Hypothalamus (tissue), 51 donors: ENCODE measurements at places on chromosomes 16 and 17.

GRCh38 chr17:33802349-33803198 is 452.5 kb upstream of the CCL2 start:
- no peak for DNase-seq

- peak; percentile 81 for DNase-seq
Observed at GRCh38 chr17:58577696-58578095, 63.3 kb upstream of the MTMR4 start.

DNA sequence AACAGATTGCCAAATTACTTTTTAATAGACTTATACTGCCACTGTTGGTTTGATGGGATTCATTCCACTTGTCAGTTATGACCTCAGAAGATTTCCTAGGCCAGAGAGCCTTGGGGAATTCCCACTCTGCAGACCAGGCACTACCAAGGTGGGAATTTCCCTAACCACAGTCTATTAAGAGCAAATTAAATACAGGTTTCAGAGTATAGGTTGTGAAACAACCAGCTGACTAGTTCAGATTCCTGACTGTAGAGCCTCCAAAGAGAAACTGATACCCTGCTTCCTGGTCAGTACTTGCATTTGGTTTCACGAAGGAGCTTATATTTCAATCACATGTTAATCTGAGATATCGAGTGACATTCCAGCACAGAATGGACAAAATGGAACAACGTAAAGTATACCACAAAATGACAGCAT is 186.5 kb downstream of the STX8 start:
- DNase-seq, result no peak

DNA sequence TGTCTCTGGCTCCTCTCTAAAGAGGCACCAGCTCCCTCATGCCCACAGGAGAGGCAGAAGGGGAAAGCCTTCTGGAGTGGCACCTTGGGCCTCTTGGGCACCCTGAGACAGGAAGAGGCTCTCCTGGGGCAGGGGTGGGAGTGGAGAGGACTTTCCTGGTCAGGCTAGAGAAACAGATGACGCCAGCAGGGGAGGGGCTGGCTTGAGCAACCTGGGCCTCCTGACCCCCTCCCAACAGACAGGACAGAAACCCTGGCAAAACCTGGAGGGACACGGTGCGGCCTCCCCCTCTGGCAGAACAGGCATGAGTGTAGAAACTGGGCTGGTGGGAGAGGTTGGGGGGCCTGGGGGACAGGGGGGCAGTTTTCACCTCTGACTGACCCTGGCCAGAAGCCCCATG is 6.1 kb downstream of the SMIM5 start:
- DNase-seq, result no peak

DNA sequence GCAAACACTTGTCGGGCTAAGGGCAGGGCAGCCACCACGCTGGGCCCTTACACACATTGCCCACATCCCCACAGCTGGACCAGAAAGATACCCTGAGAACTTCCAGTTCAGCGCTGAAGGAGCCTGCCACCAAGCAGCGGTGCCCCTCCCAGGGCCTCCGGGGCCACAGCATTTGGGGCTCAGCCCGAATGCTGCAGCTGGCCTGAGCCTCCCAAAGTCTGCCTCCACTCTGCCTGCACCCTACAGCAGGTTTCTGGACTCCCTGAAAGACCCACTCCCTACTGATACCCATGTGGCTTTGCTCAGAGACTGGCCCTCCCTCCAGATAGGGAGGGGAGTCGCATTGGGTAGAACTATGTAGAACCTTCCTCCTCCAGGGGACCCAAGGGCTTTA is 1.5 kb downstream of the MCRIP1 start:
- no peak for DNase-seq

DNA sequence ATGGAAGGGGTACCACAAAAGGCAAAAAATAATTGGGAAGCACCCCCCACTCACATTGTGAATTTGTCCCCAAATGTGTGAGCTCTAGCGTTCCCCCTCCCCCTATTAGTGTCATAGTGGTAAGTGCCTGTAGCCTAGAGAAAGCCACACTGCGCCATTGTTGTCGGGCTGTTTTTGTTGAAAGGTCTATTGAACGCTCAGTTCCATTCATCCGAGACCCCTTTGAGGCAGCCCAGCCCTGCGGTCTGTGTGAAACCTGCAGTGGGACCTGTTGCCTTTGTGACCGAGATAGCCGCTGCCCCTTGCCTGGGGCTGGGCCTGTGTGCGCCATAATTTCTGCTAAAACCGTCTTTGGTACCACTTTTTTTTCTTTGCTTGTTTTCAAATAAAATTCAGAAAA is 3.0 kb downstream of the JPT2 start:
- DNase-seq, result no peak

- no peak for DNase-seq
Observed at GRCh38 chr17:44314869-44315661, 6.7 kb downstream of the RUNDC3A start.

DNA sequence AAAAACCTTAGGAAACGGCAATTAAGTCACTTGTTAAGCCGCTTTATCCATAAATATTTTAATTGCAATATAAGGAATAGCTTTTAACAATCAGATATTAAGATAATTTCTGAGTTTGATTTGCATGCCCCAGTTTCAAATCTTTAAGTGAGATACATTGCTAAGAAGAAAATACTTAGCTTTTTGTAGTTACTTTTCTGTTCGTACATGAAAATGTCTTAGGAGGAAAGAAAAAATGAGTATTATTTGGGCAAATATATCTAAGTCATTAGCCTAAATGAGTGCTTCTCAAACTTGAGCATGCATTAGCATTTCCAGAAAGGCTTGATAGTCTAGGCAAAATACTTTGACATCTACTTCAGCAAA is 6.4 kb downstream of the ZNF207 start:
- DNase-seq, result no peak

- no peak for DNase-seq
Observed at GRCh38 chr16:4495766-4496165, 19.6 kb downstream of the HMOX2 start.

DNA sequence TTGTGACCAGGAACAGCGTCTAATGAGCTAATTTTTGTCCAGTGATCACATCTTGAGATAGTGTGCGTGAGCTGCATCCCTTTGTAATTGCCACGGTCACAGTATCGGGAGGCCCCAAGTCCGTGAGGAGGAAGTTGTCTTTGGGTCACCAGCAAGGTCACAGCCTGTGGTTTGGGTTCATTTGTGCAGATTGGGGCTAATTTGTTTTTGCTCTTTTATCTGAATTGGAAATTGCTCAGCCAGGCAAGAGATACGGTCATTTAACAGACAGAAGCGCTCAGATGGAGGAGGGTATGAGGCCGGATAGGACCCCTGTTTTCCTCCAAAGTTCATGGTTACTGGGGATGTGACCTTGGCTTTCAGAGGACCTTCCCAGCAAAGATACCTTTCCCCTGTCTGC is 174.1 kb downstream of the SNX29 start:
- DNase-seq, result no peak

DNA sequence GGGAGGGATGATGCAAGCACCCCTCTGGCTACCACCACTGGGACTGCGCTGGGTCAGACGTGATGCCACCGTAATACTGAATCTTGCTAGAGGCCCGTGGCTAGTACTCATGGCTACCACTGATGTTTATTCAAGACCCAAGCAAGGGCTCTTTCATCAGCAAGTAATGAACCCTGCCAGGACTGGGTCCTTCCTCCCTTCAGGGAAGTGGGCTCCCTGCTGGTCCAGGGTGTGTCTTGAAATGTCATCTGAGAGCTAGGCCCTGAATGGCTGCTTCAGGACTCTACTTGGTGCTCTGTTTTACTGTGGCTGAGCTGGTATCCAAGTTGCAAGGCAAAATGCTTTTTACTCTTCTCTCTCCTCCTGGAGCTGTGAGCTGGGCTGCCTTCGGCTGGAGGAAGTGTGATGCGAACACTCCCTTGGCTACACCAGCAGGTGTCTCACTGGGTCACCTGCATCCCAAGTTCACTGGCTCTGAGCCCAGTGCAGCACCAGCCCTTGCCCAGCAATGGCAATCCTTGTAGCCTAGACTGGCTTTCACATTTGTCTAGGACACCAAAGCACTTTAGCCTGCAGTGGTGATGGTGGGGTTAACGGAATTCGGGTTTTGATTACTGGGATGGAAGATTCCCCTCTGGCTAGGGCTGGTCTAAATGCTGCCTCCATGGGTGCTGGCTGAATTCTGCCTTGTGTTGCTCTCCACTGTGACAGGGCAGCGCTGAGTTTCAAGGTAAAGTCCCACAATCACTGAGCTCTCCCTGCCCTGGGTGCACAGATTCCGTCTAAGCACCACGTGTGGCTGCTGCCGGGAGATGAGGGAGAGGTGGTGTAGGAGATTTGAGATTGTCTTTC is 98.6 kb downstream of the USP22 start:
- DNase-seq, result no peak

- no peak for DNase-seq
Observed at GRCh38 chr16:73735954-73736353, 560.7 kb upstream of the PSMD7 start.

DNA sequence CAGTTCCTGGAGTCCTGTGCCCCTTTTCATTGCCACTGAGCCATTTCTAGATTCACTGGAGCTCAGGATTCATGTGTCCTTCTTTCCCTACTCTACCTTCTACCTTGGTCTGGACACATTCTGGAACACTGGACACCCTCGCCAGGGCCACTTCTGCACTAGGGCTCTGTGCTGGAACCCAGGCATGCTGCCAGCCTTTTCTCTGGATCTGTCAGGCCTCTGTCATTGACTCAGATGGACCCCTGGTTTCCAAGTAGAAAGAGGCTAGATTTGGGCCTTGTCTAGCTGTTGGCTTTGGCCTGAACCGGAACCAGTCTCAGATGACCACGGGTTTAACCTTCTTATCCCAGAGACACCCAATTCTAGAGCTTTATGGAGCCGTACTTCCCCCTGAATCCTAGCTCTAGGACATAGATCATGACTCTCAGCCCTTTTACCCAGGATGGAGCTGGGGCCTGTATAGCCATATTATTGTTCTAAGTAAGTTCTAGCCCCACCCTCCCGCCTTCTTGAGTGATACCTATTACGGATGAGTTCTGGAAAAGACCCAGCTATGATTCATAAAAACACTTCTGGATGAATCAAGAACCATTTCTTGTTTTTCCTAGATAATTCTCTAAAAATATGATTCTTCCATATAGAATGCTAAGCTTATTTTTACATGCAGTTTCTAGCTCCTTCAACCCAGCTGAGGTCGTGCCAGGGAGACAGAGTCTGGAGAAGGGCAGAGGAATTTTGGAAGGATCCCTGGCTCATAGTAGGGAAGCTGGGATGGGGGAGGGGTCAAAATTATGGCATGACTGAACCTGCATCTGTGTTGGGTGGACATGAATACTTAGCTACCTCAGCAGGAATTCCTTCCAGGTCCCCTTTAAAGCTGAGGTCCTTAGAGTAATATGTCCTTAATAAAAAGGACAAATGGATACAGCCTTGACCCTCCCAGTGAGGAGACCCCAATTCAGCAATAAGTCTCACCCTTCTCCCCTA is 1.1 kb upstream of the CHRNB1 start:
- no peak for DNase-seq

DNA sequence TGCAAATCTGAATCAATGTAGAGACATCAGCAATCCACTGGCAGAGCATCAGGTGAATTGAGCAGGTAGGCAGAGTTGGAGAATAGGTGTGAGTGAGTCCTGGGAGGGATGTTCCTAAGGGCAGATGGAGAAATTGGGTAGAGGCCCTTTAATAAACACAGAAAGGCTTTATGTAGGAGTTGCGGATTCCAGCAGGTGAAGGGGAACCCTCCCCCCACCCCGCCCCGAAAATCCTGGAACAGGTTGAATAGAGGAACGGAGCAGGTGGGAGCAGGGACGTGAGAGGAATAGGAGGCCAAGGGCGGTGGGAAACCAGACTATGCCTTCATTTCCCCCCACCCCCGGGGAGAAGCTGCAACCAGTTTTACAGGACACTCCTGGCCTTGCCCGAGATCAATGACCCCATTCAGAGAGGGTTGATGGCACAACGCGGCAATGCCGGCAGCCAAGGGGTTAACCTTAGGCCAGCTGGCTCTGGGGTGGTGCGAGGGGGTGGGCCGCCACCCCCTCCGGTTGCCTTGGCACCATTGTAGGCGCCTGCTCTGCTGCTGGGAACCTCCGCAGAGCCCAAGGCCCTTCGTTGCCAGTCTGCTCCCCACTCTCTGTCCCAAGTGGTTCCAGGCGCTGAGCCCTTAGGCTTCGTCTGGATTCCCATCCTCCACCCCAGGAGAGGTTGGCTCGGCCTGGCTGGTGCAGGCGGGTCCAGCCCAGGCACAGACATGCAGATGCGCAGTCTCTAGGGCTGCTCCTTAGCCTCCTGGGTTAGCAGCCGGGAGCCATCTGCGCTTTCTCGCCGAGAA is 814 bp upstream of the RUNDC3A start:
- DNase-seq, result peak; percentile 76

DNA sequence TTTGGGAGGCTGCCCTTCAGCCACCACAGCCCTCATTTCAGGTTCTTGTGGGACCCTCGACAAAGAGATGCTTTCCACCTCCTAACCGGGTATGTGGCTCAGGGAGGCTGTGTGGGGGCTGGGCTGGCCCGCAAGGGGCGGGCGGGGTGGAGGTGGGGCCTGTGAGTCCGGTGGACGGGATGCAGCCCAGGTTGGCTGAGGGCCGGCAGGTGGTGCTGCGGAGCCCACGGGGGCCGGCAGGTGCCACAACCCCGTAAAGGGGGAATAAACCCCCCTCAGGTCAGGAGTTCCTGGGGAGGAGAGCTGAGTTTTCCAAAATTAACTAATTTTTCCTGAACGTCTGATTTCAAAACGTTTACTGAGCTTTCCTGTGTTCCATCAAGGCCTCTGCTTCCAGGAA is 4.9 kb upstream of the CIAO3 start:
- no peak for DNase-seq
